ENCODE measurements at places on chromosomes 12 and 14.
A peak's percentile ranks its signal among the peaks of the same experiment; 100 is the strongest.

DNA sequence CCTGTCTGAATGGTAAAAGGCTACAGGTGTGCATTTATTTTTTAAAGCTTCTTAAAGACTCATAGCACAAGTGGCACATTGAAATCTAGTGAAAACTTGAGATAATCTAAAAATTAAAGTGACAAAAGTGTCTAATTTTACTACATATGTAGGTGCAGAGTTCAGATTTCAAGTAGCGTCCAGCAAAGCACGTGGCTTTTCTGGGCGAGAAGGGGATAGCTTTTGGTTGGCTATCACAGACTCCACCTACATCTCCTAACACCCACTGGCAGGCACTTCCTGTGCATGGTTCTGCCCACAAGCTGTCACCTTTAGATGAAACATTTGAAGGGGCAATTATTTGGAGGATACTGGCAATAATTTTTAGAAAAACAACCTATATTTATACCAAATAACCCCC is 1.9 kb upstream of the PITPNM2 start:
- no peak for DNase-seq

DNA sequence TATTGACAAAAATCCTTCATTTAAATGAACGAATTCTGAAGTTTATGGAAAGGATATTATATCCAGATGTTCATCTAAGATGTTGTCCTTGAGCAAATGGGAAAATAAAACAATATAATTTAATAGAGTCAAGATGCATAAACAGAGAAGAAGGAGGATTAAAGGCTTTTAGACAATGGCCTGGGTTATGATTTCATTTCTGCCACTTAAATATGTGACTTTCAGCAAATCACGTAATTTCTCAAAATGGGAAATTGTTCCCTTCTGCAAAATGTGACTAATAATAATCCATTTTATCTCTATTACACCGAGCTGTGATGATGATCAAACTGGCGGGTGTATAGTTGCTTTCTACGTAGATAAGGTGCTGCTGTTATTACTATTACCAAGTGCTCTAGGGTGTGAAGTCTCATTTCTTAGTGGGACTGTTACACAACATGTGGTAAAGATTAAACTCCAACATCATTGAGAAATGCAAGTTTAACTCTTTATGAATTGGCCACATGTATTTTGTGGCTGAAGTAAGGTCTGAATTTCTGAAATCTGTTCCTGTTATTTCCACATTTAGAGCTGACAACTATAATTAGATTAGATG is 157.0 kb downstream of the MYRFL start:
- DNase-seq = no peak

GRCh38 chr12:6199531-6200255 is 507 bp upstream of the CD9 start:
- no peak for DNase-seq

- no peak for DNase-seq
These were observed 152.7 kb downstream of the DPF3 start for GRCh38 chr14:72740966-72741825.

DNA sequence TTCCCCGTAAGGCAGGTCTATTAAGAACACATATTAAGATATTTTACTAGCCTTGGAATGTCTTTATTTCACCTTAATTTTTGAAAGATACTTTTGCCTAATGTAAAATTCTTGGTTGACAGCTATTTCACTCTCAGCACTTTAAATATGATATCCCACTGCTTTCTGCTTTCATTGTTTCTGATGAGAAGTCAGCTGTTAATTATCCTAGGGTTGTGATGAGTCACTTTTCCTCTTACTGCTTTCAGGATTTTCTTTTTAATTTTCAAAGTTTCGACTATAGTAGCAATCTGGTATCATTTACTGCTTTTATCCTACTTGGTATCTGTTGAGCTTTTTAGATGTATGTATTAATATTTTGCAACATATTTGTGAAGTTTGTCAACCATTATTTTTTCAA is 578.9 kb upstream of the ATP2B1 start:
- DNase-seq = no peak

- DNase-seq = no peak
These were observed 18.1 kb upstream of the KSR2 start for GRCh38 chr12:117986705-117987469.

GRCh38 chr12:15931590-15932053 is 20.5 kb downstream of the DERA start:
- no peak for DNase-seq

DNA sequence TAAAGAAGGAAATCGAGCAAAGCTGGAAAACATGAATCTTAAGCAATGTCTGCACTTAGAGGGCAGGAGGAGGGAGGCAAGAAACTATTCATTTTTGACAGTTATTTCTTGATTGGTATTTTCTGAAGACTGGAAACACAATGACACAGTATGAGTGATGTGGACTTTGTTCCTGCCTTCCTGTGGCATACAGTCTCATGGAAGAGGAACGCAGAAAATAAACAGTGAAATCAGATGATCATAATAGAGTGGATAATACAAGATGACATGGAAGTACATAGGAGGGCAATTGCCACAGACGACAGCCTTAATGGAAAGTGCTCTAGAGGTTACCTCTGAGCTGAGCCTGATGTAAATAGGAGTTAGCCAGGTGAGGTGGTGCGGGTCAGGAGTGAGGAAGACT is 140.4 kb upstream of the MAX start:
- DNase-seq = no peak

DNA sequence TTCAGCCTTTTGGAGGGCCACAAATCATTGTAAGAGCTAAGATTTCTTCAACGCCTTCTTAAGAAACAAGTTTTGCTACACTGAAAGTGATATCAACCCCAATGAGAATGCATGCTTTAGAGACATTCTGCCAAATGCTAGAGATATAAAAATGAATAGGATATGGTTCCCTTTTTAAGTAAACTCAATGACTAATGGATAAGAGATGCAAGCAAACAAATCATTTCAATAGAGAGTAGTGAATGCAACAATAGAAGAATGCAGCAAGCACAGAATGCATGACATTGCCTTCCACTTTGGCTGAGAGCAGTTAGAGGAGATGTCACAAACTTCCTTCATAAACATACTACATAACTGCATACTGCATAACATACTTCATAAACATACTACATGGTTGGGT is 116.4 kb downstream of the PDZRN4 start:
- DNase-seq = no peak

DNA sequence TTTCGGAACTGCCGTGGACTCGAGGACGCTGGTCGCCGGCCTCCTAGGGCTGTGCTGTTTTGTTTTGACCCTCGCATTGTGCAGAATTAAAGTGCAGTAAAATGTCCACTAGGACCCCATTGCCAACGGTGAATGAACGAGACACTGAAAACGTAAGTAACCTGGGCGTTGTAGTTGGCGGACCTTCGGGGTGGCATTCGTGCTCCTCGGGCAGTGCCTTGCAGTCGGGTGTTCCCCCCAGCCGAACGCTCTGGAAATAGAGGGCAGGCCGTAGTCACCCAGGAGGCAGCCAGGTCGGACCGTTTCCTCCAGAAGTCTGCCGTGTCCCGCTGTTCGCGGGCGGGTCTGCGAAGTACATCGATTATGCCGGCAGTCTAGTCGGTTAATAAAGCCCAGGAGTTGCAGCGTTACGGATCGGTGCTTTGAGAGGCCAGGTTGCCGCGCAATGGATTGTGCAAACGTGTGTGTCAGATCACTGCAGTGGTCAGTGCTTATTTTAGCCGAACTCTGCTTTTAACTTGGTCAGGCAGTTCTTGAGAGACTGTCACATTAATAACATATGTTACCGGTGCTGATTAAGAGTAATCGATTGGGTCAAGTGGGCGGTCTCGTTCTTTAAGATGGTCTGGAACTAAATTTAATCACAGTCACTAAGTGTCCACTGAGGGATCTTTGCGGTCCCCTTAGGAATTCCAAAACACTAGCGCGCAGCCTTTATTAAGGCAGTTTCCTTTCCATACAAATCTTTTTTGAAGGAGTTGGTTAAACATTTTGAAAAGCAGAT is 906 bp downstream of the MARK3 start:
- DNase-seq = peak; percentile 39

- no peak for DNase-seq
These were observed 17.7 kb downstream of the SYNE3 start for GRCh38 chr14:95498622-95499353.

GRCh38 chr12:90947869-90948268 is 7.1 kb downstream of the CCER1 start:
- DNase-seq = no peak

- DNase-seq = no peak
These were observed 56.4 kb upstream of the RERGL start for GRCh38 chr12:18146363-18146762.

DNA sequence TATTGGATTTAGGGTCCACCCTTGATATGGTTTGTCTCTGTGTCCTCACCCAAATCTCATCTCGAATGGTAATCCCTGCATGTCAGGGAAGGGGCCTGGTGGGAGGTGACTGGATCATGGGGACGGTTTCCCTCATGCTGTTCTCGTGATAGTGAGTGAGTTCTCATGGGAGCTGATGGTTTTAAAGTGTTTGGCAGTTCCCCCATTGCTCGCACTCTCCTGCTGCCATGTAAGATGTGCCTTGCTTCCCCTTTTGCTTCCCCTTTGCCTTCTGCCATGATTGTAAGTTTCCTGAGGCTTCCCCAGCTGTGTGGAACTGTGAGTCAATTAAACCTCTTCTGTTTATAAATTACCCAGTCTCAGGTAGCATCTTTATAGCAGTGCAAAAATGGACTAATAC is 118.3 kb downstream of the VRK1 start:
- DNase-seq = no peak

DNA sequence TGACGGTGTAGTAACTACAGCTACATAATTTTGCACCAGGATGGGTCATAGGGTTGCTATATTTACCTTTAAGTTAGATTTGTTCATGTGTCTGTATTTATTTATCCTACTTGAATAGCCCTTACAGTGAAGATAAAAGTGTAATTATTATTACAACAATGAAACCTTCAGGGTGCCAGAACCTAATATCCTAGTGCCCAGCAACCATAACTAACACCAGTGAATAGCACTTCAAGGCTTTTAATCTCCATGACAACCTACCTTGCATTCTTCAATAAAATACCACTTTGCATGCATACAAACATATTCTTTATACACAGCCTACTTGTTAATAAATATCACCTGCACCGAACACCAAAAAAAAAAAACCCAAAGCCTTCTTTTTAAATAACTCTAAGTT is 58.7 kb upstream of the G2E3 start:
- DNase-seq = no peak

DNA sequence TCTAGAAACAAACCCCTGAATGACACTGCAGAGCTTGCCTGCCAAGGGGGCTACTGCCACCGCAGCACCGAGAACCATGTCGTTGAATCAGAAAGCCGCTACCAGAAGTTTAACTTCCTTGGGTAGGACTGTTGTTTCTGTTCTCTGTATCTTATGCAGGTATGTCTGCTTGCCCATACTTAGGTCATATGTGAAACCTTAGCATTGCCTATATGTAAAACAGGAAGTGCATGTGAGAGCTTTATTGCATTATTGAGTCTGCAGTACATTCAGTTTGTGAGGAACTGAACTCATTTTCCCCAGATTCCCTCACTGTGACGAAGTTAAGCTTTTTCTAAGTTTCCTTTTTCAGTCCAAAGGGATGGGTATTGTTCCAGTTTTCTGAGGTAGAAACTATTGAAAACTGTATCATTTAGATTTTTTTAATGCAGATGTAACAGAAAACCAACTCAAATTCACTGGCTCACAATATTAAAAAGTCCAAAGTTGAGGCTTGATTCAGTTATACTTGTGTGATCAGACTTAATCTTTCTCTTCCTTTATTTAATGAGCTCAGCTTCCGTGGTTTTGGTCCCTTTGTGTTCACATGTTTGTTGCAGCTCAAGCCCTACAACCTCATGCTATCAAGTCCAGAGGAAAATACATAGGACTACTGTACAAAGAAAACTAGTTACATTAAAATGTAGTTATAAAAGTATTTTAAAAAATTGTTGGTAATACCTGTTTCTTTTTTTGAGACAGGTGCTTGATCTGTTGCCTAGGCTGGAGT is 6.9 kb downstream of the FBXO34 start:
- peak; percentile 27 for DNase-seq

GRCh38 chr12:124764451-124764850 is 99.2 kb downstream of the SCARB1 start:
- peak; percentile 33 for DNase-seq

DNA sequence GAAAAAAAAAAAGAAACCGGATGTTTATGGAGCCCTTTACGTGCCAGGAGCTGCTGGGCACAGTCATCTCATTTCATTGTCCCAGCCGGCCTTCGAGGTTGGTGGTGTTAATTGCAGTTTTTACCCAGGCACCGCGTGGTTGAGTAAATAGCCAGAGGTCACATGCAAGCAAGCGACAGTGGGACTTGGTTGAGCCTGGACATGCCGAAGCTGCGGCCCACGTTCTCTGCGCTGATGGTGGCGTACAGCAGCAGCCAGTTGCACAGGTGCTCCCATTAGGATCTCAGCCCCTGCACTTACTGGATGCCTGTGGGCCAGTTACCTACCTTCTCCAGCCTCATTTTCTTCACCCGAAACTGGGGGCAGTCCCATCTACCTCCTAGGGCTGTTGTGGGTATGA is 54.0 kb downstream of the TSPAN9 start:
- no peak for DNase-seq

DNA sequence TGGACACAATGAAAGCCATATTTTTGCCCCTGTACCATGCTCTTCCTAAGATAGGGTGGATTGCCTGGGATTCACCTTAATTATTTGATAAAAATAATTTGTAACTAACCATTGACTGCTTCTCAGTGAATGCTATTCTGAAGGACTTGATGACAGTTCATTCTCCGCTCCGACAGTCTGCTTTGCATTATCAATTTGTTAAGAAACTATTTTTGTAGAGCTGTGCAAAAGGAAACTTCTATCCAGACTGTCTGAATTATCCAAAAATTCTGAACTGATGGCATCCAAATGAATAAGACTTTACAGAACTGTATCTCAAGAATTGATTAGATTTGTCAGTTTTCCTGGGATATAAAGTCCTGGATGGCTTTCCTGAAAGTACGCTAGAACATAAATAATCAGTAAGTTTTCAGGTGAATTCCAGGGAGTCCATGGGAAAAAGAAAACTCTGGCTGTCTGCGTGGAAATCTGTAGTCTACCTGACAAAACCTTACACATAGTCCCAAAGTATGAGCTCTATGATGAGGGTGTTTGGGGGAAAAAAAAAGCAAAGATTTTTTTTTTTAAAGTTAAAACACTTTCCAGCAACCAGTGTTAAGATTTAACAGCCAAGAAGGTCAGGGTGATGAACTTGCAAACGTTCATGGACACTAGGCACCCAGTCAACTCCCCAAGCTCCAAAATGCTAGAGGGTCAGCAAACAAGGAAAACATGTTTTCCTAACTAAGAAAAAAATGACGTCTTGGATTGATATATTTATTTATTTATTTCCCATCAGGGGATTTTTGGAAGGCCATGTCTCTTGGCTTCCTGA is 291.1 kb upstream of the TBX3 start:
- no peak for DNase-seq

DNA sequence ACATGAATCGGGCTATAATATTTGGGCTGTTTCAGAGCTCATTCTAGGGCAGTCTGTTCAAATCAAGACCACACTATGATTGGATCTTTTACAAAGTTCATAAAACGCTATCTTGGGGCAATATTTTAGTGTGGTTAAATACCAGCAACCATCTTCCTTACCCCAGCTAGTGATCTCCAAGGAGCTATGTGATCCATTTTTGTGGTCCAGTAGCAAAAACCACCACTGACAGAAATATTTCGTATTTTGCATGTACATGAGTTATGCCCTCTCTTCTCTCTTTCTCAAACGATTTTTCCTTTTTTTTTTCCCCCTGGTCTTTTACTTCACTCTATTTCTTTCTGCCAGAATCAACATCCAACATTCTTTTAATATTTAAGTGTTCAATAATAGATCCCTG is 280.6 kb upstream of the KITLG start:
- no peak for DNase-seq
